ENCODE measurements at places on chromosomes 3 and 15.

GRCh38 chr15:95059346-95059905, 828.1 kb downstream of the MCTP2 start:
- DNase-seq, result no peak

- DNase-seq, result no peak
Observed at GRCh38 chr15:98684995-98685525, 36.7 kb downstream of the IGF1R start.

GRCh38 chr15:86263230-86263629, 183.6 kb downstream of the AGBL1 start:
- no peak for DNase-seq

DNA sequence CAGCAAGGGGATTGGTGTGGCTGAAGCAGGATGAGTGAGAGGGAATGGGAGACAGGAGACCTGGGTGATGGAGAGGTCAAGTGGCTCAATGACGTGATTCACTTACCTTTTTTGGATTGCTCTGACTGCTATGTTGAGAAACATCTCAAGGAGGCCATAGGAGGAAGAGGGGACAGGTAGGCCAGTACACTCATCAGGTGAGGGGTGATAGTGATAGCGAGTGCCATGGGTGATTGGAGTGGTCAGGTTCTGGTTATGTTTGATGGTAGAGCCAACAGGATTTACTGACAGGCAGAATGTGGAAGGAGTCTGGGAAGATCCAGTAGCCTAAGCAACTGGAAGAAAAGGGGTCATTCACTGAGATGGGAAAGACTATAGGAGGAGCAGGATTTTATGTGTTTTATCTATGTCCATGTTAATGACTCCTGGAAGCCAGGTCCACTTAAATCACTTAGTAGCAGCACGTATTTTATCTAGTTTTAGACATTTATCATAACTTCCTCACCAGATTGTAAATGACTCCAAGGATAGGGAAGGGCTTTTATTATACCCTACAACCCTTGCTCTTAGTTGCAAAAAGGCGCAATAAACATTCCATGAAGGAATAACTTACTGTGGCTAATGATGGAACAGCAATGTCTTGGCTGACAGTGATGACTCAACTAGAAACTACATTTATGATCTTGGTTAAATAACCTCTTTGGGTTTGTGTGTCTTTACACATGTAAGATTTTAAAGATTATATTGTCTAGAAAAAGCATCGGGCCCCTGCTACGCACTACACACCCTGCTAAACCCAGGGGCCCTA, 119.8 kb upstream of the RNF7 start:
- DNase-seq, result no peak

GRCh38 chr3:72951259-72951722, 45.3 kb upstream of the PPP4R2 start:
- DNase-seq, result no peak

DNA sequence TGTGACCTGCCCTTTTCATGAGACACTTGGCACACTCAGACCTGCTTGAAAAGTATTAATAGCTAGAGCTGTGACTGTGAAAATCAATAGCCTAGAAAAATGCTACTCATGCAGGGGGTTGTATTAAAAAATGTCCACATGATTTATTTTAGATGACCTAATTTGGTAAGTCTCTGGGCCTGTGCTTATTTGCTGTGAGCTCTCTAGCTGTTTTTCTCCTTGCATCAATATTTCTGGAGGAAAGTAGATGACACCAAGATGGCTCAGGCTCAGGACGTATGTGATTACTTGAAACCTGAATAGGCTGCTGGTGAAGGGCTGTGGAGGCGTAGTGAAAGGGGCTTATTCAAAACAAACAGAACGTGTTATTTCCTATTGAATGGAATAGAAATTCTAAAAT, 29.5 kb downstream of the KCNAB1 start:
- DNase-seq, result no peak

DNA sequence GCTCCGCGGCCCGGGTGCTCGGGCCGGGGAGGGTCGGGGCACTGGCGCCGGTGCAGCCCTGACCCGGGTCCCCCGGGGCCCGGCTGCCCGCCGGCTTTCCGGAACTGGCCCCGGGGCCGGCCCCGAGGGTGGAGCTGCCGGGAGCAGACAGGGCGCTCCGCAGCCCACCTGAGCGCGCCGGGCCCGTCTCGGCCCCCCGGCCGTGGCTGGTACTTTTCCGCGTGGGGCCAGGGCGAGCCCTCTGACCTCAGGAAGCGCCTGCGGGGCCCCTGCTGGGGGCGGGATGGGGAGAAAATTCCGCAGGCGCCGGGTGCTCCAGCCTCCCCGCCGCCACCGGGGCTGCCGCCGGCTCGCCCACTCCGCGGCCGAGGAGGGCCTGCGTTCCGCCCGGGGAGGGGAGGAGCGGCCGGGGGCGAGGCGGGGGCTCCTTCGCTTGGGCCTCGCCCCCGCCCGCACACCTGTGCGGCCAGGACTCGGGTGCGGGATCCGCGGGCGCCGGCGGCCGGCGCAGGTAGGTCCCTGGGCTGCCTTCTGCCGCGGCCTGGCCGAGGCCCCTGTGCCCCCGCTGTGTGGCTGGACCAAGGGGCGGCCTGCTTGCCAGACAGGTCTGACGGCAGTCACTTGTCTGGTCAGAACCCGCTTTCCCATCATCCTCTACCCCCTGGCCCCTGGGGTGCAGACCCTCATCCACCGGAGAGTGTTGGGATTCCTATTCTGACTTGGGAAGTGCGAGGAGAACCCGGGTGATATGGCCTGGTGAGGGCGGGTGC, 3.5 kb downstream of the FURIN start:
- DNase-seq, result no peak

GRCh38 chr3:4816306-4816705, 162.9 kb upstream of the BHLHE40 start:
- no peak for DNase-seq

DNA sequence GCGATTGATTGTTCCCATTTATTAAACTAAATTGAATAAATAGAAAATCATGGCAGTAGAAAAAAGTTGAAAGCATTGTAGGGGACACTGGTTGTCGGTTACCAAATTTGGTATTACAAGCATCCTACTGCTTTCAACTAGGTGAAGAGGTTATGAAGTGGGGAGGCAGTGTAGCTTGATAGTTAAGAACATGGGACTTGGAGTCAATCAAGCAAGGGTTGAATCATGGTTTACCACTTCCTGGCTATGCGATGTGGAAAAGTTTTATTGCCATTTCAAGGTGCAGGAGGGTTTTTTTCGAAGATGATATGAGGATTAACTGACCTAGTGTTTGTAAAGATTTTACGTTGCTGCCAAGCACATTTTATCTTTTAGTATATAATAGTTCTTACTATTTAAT, 318.2 kb upstream of the KCNH8 start:
- no peak for DNase-seq

Data from NCI-H1436 treated with DMSO at 0.1 percent for 48 hours (cell line).